ENCODE measurements at places on chromosomes 5 and 9. TPM values are rescaled to one million over a fixed set of nuclear protein-coding genes. Genes with fewer than 3 reads are reported as not detected.
A peak's percentile ranks its signal among the peaks of the same experiment; 100 is the strongest.

DNA sequence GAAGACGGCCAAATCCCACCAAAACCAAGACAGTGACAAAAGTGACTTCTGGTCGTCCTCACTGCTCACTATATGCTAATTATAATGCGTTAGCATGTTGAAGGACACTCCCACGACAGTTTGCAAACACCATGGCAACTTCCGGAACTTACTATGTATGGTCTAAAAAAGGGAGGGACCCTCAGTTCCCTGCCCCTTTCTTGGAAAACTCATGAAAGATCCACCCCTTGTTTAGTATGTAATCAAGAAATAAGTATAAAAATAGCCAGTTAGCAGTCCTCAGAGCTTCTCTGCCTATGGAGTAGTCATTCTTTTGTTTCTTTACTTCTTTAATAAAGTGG, 9.5 kb downstream of the FCN2 start:
- no peak for DNase-seq

- no peak for DNase-seq
Observed at GRCh38 chr5:156401804-156402203, 74.8 kb downstream of the SGCD start.

DNA sequence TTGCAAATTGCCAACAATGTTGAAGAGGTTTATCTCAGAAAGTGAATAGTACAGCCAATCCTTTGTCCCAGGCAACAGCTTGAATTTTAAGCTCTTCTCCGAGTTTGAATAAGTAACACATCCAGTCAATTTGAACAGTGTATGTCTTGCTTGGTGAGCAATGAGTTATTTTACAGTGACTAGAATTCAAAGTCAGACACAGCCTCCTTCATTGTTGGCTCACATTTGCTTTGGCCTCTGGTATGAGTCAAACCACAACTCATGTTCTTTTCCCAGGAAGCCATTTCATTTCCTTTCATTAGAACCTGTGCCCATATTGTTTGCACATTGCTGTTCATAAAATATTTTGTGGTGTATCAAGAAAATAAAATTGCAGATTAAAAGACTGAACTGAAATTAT, 622.0 kb upstream of the DAB2 start:
- DNase-seq: no peak

- peak; percentile 22 for DNase-seq
Observed at GRCh38 chr5:80140496-80140895, 105.3 kb downstream of the THBS4 start.

- no peak for DNase-seq
Observed at GRCh38 chr9:96779089-96779488, 1.2 kb upstream of the ZNF510 start.

DNA sequence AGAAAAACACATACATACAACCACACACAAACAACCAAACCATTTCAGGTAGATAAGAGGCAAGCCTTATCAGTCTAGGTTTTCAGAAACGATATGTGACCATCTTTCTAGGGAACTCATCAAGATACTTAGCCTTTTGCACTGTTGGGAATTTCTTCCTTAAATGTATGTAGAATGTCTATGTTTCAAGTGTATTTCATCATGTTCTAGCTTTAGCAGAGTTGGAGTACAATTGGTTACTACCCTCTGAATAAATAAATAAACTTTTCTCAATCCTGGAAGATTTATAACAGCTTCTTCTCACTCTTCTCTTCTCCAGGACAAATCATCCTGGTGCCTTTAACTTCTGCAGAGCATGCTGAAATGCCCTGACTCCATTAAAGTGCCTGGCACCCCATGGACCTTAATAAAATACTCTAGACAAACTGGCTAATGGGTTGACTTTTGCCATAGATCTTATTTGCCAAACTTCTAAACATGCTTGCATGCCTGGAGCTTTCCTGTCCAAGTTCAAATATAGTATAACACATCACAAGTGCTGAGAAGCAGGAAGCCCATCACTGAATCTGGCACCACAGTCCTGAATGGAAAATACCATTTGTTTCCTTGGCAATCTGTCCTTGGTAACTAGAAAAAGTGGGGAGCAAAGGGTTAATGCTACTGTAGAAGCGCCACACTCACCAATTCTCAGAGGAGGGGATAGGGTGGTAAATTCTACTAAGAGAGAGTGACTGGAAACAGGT, 33.1 kb upstream of the ZNF462 start:
- no peak for DNase-seq

DNA sequence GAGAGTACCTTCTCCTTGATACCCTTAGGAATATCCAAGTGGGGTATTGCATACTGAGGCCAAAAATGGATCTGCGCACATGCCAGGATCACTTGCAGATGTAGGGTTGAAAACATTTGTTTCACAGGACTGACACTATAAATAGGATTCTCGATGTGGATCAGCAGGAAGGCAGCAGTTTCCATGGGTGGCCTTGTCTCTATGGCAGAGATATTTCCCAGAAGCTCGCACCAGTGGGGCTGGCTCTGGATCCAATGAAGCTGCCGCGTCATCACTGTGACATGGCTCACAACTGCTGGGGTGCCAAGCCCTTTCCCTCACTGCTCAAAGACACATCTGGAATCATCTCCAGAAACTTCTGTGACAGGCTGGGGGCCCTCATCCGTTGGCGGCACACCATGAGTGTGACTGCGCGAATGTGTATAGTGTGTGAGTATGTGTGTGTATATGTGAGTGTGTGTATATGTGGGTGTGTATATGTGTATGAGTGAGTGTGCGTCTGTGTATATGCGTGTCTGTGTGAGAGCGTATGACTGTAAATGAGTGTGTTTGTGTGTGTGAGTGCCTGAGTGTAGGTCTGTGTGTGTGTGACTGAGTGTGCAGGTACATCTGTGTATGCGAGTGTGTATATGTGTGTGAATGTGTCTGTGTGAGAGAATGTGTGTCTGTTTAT, 182.5 kb downstream of the GAS1 start:
- no peak for DNase-seq

PDE8B gene
- 5.4 TPM for polyA plus RNA-seq

Data from adrenal gland (tissue), 19 donors.